ENCODE measurements at places on chromosomes 13 and 19.

- no peak for DNase-seq
Measured at GRCh38 chr19:8506402-8506957, 4.0 kb upstream of the PRAM1 start.

- no peak for DNase-seq
Measured at GRCh38 chr19:38803543-38803942, 9.2 kb downstream of the LGALS4 start.

DNA sequence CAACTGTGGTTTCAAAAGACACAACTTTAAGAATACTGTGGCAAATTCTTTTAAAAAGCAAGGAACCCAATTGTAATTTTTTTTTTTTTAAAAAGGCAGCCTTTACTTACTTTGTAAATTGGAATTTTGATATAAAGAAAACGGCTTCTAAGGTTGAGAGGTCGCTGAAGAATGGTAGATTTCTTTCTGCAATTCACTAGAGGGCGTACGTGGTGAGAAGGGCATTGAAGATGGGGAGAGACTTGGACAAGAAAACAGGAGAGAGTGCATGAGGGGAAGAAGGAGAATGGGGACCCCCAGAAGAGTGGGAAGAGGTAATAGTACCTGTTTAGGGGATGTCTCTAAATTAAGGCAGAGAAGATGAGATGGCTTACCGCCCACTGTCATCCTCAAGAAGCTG, 33.5 kb upstream of the PABPC3 start:
- no peak for DNase-seq

- DNase-seq = no peak
Measured at GRCh38 chr13:94602467-94602866, 810 bp downstream of the GPR180 start.

- no peak for DNase-seq
Measured at GRCh38 chr19:49690079-49690655, 749 bp upstream of the CPT1C start.

DNA sequence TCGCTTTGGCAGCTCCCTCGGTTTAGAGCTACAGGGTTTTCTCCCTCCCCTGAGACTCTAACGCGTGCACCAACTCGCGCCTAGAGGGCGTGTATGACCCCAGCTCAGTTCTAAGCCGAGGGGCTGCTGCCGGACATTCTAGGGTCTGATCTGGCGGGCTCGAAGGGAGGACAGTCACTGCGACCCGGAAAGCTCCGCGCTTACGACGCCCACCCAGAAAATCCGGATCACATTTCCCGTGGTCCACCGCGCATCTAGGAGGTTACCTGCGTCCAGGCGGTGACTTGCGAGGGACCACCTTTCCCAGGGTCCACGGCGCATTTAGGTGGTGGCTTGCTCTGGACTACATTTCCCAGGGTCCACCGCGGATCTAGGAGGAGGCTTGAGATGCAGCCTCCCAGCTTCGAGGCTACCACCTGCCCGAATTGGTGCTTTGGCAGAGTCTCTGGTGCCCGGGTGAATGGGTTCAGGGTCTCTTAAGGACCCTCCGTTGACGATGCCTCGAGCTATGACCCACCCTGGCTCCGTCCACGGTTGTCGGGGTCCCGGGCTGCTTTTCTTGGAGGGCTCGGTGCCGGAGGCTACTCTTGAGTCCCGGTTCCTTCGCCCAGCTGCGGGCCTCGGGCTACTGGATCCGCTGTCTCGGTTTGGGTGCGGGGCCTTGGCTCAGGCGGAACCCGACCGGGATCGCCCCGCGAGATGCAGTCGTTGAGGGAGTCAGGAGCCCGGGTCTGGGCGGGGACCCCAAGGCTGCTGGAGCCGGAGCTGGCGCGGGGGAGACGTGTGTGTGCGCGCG, 30.5 kb downstream of the ZNF146 start:
- DNase-seq = no peak

DNA sequence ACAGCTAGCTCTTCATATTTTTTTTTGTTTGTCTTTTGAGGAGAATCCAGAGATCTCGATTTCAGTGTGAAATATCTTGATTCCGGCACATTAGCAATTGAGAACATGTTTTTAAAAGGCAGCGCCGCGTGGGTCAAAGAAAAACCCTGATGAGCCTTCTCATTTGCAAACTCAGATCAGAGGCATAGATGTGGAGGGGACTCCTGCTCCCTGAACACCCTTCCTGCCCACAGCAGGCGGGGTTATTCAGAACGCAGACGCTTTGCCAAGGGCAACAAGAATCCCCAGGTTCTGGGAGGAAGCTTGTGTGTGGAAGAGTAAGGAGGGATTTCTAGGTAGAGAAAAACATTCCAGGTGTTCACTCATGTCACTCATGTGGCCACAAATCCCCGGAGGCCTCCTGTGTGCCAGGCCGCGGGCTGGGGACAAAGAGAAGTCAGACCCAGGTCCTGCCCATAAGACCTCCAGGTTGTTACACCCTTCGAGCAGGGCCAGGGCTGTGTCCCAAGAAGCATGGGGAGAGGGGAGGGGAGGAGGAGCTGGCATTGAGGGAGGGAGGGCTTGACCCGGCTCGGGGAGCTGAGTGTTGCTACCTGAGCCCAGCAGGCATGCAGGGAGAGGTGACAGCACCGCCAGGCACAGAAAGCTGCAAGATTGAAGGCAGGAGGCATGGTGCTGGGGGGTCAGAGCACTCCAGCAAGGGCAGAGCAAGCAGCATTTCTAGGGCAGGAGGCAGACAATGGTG, 15.9 kb upstream of the IGLON5 start:
- no peak for DNase-seq

GRCh38 chr13:82292334-82292733, 1589.9 kb downstream of the SLITRK1 start:
- DNase-seq = no peak

GRCh38 chr13:18232298-18232993, 949.2 kb downstream of the TUBA3C start:
- DNase-seq = no peak

GRCh38 chr19:35309481-35310279, 17.7 kb downstream of the MAG start:
- no peak for DNase-seq

GRCh38 chr13:71491010-71491409, 376.0 kb downstream of the DACH1 start:
- DNase-seq = no peak

- no peak for DNase-seq
Measured at GRCh38 chr13:73169971-73170370, 111.2 kb downstream of the KLF5 start.

GRCh38 chr13:83845106-83845505, 37.2 kb downstream of the SLITRK1 start:
- DNase-seq = no peak

DNA sequence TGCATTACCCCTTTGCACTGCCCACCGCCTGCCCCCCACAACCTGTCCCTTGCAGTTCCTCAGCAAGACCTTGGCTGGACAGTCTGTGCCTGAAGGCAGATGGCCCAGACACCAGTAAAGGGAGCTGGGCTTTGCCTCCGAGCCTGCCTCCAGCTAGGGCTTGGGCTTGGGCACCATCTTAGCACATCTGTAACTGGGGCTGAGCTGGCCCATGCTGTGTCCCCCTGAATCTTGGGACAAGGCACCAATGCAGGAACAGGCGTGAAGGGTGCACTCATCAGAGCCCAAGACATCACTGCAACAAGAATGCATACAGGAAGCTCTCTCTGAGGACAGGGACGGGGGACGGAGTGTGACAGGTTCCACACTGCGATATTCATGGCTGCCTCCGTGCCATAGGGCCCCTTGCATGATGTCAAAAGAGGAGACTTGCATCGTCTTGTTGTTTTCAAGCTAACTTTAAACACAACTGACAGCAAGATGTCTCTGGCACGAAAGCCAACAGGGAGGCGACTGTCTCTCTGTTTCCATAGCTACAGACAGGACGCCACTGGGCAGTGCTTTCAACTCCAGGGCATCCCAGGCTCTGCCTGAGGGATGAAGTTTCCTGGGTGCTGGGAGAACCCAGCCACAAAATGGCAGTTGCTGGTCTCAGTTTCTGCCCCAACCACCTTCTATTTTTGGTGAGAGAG, 8.7 kb upstream of the CHST8 start:
- no peak for DNase-seq

DNA sequence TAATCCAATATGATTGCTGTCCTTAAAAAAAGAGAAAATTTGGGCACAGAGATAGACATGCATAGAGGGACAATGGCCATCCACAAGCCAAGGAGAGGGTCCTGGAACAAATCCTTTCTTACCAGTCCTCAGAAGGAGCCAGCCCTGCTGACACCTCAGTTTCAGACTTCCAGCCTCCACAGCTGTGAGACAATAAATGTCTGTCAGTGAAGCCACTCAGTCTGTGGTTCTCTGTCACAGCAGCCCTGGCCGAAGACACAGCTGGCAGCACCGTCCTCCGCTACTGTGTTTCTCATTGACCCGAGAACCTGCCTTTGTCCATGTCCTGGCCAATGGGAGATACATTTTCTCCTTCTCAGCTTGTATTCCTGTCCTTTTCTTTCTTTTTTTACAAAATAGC, 207.9 kb downstream of the TM9SF2 start:
- no peak for DNase-seq

DNA sequence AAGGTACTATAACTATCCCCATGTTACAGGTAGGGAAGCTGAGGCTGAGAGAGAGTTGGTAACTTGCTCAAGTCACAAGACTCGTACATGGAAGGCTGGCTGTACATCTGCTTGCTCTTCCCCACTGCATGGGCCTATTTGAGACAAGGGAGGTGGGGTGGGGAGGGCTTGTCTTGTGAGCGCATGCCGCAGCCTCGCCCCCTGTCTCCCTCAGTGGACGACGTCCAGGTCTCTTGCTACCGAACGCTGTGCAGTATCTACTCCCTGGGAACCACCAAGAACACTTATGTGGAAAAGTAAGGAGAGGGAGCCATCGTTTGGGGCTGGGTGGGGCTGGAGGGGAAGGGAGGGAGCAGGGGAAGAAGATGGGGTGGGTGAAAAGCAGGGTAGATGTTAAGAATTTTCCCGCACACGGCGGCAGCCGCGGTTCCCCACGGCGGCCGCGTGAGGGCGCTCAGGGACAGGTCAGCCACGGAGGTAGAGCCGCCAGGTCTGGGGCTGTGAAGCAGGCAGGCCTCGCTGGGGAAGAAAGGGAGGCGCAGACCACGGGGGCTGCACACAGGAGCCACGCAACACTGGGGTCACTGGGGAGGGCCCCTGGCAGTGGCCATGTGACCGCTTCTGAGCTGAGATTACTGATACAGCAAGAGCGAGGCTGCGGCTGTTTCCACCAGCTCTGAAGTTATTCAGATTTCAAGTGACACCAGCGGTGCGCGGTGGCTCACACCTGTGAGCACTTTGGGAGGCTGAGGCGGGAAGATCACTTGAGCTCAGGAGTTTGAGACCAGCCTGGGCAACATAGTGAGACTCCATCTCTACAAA, 81.5 kb downstream of the RYR1 start:
- peak; percentile 39 for DNase-seq

DNA sequence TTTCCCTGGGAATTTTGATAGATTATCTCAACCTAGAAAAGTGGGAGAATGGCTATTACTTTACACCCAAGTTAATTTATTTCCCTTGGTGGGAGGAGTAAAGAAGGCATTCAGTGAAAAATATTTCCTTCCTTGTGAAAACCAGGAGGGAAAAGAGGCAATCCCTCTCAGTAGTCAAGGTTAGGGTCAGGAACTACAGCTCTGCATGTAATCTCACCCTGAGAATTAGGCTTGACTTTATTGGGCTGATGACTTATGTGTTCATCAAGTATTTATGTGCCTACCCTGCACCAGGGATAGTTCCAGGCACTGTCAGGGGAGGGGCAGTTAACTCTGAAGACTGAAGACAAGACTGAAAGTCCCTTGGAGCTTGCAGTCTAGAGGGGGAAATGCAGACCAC, 281.8 kb downstream of the DLEU7 start:
- no peak for DNase-seq

DNA sequence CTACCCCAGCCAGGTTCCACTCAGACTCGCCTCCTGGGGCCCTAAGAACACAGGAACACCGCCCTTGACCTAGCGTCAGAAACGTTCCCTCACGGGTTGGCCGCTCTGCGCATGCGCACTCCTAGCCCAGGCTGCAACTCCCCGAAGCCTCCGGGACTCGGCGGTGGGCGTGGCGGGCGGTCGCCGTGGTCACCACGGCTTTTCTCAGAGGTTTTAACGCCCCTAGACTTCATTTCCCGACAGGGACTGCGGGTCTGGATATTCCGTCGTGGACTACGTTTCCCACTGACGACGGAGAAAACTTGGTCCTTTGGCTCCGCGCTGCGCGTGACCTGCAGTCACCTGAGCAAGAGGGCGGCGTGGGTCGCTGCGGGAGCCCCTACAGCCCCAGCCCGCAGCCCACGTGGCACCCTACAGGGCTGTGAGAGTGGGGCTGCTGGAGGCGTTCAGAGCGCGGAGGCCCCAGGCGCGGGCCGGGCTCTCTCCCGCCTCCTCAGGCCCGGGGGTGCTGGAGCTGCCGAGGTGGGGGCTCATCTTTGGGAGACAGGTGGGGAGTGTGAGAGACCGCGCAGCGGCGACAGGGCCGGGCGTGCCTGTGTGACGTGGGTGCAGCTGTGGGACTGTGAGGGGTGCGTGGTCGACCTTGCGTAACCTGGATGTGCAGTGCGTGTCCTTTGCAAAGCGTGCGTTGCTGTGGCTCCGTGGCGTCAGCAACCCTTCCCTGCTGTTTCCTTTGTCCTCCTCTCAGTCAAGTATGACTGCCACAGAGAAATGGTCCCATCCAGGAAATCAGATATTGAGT, 38.0 kb upstream of the ZNF573 start:
- peak; percentile 50 for DNase-seq

DNA sequence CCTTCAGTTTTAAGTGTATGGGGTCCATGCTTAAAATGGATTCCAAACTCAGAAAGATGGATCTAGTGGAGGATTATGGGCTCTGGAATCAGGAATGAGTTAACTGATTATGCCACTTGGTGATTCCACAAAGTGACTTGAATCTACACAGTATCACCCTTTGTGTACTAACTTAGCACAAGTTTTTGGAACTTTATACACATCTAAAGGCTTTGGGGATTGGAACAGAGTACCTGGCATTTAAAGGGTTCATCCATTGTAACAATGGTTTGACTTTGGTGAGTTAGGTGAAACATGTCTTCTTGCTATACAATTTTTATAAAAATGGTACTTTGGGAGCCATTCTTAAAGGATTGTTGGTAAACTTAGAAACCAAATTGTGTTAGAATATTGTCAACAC, 1.1 kb downstream of the RPL21 start:
- no peak for DNase-seq

DNA sequence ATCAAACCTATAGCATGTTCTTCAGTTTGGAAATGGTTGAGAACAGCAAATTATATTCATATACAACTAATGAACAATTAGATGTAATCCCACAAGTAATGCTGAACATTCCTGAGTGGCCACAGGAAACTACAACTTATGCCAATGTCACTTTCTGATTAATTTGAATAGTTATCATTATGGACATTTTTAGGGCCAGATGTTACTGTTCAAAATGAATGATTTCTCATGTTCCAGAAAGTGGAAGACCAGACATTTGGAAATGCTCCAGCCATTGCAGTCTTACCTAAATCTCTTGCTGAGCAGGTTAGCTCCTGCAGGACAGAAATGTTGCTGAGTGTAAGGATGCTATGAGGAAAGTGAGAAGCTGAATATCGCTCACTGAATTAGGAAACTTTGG, 819.8 kb downstream of the PCDH9 start:
- peak; percentile 16 for DNase-seq

GRCh38 chr13:39209731-39210531, 171.7 kb downstream of the NHLRC3 start:
- peak; percentile 47 for DNase-seq

- DNase-seq = no peak
Measured at GRCh38 chr13:34805347-34805746, 136.7 kb upstream of the NBEA start.
